ENCODE measurements at places on chromosomes 6 and 20.

DNA sequence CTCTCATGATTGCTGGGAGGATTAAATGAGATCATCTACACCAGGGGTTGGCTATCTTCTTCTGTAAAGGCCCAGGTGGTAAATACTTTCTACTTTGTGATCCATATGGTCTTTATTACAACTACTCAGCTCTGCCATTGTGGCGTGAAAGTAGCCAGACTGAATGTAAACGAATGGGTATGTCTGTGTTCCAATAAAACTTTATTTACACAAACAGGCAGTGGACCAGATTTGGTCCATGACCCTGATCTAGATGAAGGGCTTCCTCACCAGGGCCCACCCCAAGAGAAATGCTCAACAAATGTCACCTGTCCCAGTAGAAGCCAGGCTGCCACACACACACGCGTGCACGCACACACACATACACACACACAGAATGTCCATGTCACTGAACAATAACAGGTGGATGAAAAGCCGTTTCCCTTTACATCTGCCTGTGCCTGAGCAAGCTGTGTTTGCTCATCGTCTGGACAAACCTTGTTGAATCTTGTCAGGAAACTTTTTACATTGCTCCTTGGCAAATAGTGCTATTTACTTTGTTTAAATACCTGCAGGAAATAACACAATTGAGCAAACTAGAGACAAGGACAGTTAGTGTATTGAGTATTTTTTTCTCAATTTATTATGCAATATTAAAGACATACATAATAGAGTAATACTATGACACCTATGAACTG lies 114.3 kb downstream of the EYA2 start:
- no peak for DNase-seq

DNA sequence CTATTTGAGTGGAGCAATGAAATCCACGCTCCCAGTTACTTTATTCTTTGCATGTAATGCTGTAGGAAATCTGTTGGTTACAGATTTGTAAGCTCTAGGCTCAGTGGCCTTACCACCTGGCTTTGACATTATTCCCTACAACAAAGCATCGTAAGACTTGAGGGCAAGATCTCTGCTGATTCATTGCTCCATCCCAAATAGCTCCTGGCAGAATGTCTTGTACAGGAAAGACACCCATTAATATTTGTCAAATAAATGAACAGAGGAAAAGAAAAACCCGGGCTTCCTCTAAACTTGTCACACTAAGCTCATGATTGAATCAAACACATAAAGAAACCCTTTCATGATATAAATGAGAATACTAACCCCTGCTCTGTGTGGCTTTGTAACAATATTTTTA lies 357.5 kb upstream of the RNF217 start:
- DNase-seq: no peak

DNA sequence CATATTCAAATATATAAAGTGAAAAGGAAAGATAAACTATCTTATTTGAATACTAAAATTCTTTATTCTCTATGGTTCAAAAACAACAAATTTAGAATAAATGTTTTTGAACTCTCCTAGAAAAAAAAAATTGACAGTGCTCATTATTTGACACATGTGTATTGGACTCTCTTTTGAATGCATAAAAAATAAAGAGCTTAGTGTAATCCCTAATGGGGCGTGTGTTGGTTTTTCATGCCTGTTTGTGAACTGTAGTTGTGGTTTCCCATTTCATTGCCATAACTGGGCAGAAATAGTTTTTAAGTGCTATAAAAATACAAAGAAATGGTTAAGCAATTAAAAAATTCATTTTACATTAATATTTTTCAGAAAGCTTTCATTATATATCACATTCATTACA lies 101.3 kb downstream of the REV3L start:
- DNase-seq: no peak

DNA sequence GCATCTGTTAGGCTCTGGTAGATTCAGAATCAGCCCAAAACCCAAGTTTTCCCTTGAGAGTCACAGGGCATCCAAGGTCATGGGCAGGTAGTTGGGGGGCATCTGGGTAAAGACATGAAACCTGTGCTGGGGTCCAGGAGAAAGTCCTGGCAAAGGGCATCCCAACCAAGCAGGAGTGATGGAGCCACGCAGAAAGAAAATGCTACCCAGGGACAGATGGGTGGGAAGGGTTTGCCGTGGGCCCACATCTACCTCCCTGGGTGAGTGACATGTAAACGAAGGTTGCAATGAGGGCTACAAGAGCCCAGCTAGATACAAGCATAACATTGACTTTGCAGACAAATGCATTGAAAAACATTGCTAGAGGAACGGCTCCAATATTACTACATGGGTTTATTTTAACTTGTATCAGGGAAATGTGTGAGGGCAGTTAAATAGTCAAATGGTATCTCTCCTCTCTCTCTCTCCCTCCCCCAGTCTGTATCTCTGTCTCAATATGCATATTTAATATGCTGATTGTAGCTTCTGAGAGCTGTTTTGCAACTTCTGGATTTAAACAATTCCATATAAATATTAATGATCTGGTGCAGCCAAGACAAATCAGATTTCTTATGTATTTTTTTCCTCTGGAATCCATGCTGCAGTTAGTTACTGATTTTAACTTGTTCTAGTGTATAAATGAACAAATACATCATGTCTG lies 135.7 kb downstream of the SYNDIG1 start:
- no peak for DNase-seq

DNA sequence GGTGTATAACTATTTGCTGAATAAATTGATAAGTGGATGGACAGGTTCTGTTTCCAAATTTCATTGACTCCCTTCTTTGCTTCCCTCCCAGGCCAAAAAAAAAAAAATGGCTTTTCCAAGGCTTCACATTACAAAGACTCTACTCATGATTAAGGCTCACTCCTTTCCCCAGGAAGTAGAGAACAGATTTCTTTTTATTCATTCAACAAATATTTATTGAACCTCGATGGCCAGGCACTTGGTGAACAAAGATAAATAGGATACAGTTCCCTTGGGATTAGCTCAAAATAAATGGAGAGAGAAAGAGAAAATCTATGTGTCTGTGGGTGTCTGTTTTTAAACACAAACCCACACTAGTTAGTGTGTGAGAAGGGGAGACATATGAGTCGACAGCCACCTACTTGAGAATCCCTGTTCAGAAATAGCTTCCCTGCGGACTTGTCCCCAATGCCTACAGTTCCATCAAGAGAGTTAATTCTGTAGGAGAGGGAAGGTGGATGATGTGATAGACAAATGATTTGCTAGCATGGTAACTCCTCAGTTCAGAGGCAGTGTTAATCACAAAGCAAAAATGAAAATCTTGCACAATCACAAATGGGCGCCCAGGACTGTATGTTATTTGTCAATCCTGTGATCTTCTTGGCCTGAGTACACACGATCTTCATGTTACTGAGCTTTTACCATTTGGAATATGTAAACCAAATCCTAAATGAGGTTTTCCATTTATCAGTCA lies 20.3 kb downstream of the TRAF3IP2 start:
- DNase-seq: no peak

Measured in bone marrow (tissue), 2 donors.